ENCODE measurements at places on chromosomes 6 and 20.

- DNase-seq: no peak
Observed at GRCh38 chr6:24950218-24950941, 14.6 kb upstream of the RIPOR2 start.

- DNase-seq: no peak
Observed at GRCh38 chr6:121236984-121237383, 97.3 kb downstream of the TBC1D32 start.

DNA sequence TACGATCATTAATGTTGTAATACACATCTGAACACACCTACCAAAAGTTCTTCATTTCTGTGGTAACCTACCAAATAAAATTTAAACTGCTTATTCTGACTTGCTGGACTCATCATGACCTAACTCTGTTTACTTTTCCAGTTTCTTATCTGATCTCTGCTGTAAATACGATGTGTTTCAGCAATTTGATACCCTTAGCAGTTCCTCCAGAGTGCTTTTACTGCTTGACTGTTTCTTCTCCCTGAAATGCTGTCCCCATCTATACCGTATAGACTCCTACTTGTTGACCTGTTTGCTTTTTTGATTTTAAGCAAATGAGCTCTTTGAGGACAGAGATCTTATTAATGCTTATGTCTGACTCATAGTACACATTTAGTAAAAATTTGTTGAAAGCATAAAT lies 119.5 kb downstream of the SCAF8 start:
- no peak for DNase-seq

DNA sequence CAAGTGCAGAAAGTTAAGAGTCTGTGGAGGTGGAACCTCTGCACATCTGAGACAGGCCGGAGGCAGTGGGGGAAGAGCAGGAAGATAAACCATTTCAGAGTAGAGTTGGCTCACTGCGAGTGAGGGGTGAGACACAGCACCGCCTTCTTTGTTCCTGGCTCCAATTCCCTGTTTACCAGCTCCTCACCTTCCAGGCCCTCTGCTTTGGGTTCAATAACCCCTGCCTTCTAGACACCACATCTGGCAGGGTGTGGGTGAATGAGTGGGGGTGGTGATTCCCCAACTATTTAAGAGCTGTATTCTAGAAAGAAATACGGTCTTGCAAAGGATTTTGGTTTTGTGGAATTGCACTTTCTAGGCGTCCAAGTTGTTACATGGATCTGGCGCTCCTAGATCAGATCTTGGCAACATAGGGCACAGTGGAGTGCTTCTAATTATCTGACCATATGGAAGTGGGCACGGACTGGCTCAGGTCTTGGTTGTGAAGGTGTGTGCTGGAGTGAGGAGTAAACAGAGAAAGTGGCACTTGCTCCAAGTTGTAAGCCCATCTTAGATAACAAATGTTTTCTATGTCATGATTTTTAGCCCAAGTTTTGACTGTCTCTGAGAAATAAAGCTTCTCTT lies 141.6 kb upstream of the NRN1 start:
- DNase-seq: no peak

DNA sequence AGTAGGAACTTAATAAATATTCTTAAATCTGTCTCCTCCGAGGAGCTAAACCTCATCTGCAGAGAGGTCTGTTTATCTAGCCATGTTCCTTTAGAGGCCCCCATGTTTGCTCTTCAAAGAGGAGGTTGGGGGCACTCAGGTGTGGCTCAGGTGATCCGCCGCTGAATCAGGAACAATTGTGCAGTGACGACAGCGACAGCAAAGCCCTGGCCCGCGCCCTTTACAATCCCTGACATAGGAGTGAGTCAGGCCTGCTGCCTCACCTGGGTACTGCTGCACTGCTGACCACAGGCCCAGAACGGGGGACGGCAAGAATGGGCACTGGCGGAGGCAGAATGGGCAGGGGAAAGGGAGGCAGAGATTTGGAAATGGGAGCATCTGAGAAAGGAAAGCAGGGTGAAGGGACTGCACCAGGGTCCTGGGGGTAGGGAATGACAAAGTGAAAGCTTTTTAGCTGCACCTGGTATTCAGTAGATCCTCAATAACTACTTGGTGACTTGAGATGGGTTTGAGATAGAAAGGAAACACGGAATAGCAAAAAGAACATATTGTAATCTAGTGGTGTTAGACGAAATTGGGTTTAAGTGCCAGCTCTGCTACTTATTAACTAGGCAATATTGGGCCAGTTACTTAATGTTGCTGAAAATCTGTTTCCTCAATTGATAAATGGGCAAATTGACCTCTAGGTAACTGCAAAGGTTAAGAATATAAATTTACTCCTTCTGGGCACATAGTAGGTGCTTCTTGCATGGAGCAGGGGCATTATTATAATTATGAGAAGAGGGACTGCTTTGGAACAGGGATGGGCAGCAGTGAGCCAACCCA lies 5.4 kb upstream of the IER3 start:
- DNase-seq: no peak

- no peak for DNase-seq
Observed at GRCh38 chr20:40470445-40471260, 218.4 kb downstream of the MAFB start.

GRCh38 chr6:121436960-121437850 lies 1.8 kb downstream of the GJA1 start:
- no peak for DNase-seq

DNA sequence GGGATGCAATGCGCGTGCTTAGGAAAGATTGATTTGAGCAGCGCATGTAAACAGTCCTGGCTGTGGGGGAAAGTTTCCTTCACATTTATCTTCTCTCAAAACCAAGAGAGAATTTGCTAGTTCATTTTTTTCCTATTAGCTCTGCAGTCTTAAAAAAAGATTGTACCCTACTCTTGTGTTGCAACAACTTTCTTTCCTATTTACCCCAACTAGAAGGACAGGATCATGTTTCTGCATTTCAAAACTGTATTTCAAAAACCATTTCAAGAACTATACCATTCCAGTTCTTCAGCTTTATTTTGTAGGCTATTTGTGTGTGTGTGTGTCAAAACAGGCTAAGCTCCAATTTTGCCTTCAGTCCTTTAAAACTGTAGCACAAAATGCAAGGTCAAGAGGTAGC lies 473.1 kb downstream of the KIF16B start:
- no peak for DNase-seq

DNA sequence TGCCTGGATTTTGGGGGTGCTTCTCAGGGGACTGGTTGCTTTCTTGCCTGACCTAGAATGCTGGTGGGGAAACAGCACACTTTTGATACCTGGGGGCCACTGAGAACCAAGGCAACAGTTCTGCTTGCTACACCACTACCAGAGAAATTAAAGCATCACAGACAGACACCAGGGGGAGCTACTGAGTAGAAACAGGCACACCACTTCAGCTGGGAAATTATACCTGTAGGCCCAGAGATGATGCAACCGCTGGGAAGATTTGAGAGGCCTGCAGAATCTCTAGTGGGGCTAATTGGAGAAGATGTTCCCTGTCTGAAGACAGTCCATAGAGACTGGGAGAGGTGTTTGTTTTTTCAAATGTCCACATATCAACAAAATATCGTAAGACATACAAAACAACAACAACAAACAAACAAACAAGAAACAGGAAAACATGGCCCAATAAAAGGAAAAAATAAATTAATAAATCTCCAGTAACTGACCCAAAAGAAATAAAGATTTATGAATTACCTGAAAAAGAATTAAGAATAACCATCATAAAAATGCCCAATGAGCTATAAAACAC lies 129.4 kb upstream of the RIN2 start:
- DNase-seq: peak; percentile 19

DNA sequence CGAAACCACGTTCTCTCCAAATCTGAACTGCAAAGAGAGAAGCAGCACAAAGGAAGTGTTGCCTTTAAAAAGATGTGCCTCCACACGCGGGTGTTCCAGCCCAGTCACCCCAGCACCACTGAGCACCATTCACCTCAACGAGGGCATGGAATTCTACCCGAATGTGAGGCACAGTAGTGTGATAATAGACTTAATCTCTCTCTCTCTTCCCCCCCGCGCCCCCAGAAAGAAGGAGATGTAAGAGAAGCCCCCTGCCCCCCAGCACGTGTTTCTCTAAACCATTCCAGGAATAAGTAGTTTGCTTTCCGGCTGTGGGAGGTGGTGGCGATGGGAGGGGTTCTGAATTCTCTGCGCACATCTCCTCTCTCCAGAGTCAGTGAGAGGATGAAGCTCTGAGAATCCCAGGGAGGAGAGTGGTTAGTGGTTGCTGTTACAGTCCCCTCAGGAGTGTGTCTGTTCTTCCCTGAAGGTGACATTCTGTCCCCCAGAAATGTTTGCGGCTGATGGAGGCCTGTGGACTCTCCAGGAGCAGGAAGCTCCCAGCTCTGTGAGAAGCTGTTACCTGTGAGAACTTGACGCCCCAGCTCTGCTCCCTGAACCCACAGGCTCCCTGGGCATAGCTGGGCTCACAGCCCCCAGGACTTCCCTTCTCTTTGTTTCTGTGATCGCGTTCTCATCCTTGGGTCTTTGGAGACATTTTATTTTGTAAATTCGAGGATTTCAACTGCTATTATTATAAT lies 23.5 kb upstream of the IRF4 start:
- no peak for DNase-seq

DNA sequence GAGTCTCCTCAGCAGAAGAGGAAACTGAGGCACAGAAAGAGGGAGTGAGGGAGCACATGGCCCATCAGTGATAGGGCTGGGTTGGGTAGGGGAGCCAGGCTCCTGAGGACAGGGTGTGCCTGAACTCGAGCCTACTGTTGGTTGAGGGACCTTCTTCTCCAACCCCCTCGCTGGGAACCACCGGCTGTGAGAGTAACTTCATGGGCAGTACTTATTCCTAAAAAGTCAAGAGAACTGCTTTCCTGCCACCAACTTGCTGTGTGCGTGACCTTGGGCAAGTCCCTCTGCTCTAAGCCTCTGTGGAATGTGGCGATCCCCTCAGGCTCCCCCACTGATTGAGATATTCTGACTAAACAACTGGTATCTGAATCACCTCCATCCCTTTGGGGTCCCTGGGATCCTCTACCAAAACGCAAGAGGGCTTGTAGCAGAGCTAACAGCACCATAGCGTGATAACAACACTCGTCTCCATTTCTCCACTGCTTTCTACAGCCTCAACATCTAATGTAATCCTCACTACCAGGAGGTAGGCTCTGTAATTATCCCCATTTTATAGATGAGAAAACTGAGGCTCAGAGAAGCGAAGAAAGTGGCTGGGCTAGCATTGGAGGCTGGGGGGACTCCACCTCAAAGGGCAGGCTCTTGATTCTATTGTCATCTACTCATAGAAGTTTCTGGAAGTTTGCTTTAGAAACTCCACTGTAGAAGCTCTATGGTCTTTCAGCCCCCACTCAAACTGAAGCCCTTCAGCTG lies 76.0 kb downstream of the JPH2 start:
- no peak for DNase-seq

DNA sequence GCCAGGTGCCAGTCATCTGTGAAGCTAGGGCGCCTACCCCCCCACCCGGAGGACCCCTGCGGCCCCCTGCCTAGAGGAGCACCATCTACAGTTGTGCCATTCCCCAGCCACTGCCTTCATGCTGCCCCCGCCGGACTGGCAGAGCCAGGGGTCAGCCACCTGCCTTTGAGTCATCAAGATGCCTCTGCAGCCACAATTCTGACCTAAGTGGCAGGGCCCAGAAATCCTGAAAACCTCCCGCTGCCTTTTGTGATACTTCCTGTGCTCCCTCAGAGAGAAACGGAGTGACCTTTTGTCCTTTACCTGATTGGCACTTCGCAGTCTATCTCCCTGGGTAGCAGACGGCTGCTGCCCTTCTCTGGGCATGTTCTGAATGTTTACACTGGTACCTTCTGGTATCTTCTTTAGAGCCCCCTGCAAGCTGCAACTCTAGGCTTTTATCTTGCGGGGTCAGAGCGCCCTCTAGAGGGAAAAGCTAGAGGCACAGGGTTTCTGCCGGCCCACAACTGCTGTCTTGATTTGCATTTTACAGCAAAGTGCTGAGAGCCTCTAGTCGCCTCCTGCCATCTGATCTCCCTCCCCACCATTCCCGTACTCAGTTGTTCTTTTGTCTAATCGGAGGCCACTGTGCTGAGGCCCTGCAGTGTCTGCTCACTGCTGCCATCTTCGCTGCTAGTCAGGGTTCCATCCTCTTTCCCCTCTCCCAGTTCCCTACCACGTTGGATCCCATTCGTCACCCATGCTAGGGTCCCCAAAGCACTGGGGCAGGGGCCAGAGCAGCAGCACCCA lies 26.9 kb downstream of the SPATA2 start:
- DNase-seq: peak; percentile 68

DNA sequence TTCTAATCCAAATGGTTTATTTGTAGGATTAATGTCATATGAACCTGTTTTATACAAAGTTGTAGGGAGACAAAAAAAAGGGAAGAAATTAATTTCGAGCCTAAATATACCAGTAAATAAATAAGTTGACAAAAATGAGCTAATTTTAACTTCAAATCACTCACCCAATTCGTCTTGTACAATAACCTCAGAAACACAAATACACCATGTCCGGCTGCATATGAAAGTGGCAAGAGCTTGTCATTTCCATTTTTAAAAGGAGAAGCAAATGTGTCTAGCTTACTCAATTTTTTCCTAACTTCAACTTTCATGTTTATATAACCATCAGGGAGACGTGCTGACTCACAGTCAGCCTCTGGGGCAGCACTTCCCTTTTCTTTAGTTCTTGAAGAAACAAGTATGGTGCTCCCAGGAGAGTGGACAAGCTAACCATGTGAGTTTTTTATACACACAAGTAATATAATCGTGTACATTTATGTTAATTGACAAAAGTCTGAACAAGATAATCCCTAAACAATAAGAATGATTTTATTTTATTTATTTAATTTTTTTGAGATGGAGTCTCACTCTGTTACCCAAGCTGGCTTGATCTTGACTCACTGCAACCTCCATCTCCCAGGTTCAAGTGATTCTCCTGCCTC lies 55.5 kb upstream of the SGK1 start:
- DNase-seq: no peak

- no peak for DNase-seq
Observed at GRCh38 chr6:43203029-43203717, 21.2 kb downstream of the CUL9 start.

GRCh38 chr6:61675734-61676133 lies 610.3 kb downstream of the KHDRBS2 start:
- no peak for DNase-seq

DNA sequence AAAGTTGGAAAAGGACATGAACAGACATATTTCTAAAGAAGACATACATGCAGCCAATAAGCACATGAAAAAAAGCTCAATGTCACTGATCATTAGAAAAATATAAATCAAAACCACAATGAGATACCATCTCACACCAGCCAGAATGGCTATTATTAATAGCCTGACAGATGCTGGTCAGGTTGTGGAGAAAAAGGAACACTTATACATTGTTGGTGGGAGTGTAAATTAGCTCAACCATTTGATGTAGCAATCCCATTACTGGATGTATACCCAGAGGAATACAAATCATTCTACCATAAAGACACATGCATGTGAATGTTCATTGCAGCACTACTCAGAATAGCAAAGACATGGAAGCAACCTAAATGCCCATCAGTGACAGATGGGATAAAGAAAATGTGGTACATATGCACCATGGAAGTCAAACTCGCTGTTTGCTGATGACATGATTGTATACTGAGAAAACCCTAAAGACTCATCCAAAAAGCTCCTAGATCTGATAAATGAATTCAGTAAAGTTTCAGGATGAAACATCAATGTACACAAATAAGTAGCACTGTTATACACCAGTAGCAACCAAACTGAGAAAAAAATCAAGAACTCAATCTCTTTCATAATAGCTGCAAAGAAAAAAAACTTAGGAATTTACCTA lies 196.8 kb downstream of the ADGB start:
- DNase-seq: no peak

GRCh38 chr6:41644297-41644879 lies 6.1 kb downstream of the MDFI start:
- DNase-seq: no peak

GRCh38 chr20:62568045-62568389 lies 74.3 kb upstream of the SLCO4A1 start:
- DNase-seq: no peak

- DNase-seq: no peak
Observed at GRCh38 chr6:19175023-19175422, 662.1 kb upstream of the ID4 start.
